ENCODE measurements at places on chromosomes 7 and 10.

GRCh38 chr7:117135553-117135891 lies 182.2 kb downstream of the ST7 start:
- no peak for DNase-seq

DNA sequence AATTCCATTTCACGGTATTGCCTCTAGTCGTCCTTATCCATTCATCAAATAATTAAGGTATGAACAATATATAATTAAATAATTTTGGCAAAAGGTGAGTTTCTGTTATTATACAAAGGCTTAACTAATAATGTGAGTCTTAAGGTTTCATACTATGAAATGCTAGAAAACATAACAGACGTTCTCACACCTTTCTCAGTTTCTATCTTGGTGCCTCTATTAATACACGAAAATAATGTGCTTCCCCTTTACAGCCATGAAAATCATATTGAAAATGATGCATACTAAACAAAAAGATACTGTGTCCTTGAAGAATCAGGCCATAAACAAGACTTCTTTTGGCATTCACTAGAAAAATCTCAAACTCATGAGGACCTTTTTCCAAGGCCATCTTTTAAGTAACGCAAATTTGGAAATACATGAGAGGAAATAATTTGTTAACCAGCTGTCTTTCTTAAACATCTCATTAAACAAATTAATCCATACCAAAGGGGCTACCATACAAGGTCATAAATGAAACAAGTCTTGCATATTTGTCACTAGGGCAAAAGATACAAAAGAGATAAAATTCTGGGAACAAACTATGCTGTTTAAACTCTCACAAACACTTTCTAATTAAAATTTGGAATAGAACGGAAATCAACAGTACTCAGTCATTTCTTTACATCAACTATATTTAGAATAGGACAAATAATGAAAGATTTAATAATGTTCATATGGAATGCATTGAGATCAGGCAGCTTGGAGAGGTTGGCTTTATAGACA lies 53.9 kb upstream of the CAV2 start:
- DNase-seq, result no peak

DNA sequence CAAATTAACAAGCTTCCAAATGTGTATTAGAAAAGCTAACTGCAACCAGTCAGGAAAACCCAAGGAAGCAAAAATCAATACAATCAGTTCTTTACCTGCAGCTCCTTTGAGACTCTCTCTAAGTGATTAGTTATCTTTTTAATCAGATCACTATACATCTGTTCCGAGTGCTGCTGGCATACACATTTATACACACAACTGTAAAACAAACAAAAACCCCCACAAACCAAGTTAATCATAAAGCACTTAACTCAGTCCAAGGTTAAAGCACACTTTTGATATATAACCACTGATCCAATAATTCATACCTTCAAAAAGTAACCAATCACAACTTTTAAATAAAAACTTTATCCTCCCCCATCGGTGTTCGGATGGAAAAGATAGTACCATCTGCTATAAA lies 25.6 kb downstream of the CACUL1 start:
- no peak for DNase-seq

DNA sequence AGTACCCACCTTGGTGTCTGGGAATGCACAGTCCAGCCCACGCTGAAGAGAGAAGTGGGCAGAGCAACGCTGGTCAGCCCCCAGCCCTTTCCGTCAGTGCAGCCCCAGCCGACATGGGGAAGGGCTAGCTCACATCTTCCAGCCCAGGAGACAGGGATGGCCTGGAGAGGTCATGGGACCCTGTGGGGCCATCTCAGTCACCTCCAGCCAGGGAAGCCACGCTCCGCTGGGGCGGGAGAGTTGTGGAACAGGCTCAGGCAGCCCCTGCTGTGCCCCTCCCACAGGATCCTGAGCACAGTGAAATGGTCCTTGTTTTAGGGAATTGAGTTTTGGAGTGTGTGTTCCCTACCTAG lies 85.1 kb downstream of the PAXIP1 start:
- DNase-seq, result no peak

- no peak for DNase-seq
Measured at GRCh38 chr10:121988361-121989324, at the start of gene TACC2. Gene TACC2 (plus strand): TSS chr10:121989163. CDS start chr10:122021982, 32,819 bp downstream.
